Liver (tissue), 10 donors: ENCODE measurements at places on chromosomes 7 and 10.

DNA sequence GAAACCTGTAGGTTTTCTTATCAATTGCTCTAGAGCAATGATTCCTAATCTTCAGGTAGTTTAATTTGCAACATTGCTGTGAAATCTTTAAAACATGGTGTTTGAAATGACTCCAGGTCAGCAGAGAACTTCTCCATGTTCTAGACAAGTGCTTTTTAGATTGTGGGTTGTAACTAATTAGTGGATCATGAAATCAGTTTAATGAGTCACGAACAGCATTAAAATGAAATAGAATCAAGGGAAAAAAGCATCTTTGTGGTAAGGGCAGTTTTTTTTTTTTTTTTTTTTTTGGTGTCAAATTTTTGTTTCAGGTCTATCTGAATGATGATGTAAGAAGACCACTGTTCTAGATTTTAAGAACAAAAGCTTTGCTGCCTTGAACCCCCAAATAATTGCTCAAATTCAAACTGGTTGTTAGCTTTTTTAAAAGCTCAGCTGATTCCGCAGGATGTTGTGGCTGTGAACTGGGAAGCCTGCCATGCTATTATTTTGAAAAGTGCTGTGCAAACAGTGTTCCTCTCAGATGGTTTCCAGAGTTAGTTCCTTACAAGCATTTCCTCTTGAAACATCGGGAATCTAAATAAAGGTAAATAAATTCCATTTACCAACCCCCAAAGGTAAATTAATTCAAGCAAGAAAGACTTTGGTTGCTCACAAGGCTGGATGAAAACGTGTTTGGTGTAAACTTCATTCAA is 13.1 kb upstream of the PDK4 start:
- no peak for DNase-seq

DNA sequence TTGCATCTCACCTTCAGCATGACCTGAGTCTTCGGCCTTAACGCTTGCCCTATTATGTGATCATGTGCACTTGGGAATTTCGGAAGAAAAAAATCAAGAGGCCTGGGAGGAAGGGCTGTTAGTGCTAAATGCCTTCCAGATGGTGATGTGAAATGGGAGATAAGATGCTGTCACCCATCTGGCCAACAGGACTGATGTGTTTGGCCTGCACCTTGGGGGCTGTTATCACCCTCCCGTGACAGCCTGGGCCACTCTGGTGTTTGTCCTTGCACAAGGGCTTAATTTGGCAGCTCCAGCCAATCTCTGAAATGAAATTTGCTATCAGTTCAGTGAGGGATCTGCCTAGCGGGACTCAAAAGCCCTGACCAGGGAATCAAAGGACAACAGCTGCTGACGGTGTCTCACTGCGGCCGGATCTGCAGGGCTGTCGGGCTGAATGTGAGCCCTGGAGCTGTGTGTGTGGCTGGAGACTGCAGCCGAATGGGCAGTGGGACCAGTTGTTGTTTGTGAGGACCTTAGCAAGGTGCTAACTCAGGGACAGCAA is 131.4 kb upstream of the BTBD16 start:
- DNase-seq = no peak

DNA sequence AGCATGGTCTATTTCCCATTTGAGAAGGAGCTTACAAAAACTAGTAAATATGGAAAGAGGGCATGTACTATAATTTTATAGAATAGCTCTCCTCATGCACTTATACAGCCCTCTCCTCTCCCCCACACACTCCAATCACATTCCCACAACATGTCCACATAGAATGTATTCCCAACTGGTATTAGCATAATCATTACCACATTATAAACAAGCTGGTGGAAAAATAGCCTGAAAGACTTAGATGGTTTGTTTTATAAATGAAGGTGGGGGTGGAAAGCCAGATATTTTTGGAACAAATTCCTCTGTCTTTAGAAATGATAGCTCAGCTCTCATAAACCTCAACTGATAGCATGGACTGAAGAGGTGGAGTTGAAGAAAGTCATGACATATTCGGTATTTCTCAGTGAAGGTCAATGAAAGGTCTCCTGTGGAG is 410.1 kb downstream of the SUGCT start:
- DNase-seq = no peak

- no peak for DNase-seq
These were observed 61.9 kb downstream of the RGS10 start for GRCh38 chr10:119480667-119481066.

DNA sequence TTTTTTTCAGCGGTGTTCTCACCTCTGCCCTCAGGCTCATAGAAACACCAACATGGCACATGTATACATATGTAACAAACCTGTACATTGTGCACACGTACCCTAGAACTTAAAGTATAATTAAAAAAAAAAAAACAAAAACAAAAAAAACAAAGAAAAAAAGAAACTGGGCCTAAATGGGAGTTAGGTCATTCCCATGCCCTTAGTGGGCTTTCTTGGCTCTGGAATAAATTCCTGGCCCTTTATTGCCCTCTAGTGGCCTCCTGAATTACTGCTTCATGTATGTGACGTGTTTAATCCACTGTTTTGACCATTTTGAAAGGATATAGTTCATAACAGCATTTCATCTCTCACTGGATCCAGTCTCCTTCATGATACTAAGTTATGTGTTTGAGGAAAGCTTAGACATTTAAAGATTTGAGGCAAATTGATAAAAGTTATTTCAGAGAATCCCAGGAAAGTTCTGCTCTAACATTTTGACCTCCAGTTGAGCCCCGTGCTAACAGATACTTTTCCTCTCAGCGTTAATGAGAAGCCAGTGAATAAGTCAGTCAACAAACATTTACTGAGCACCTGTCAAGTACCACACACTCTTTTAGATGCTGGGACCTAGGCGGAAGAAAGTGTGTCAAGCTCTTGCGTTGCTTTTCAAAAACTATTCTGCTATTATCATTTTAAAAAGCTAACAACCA is 54.7 kb upstream of the SYPL1 start:
- DNase-seq = no peak
